ENCODE measurements at places on chromosomes 6 and 20. TPM values are rescaled to one million over a fixed set of nuclear protein-coding genes. Genes with fewer than 3 reads are reported as not detected.
A peak's percentile ranks its signal among the peaks of the same experiment; 100 is the strongest.

DNA sequence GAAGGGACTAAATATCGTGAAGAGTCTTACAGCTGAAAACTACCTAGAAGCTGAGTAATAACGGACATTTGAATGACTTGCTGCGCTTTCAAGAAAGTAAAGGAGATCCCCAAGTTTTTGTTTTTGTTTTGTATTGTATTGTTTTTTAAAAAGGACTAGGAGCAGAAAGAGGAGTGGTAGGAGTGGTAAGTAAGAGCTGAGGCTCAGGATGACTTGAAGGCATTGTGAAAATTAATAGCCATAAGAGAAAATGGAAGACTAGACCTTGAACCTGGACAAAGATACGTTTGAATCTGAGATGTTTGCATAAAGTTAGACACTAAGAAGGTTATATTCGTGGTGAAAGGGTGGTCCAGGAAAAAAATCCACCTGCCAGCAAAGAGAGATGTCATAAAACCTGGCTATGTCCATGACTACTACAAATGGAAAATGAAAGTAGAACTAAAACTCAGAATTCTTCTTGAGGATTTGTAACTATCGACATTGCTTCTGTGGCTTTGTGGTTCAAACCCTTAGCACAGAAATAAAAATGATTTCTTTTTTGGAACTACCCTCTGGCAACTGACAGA lies 824.8 kb upstream of the FLRT3 start:
- no peak for DNase-seq

GRCh38 chr6:5729080-5729434 lies 277.7 kb downstream of the NRN1 start:
- no peak for DNase-seq

DNA sequence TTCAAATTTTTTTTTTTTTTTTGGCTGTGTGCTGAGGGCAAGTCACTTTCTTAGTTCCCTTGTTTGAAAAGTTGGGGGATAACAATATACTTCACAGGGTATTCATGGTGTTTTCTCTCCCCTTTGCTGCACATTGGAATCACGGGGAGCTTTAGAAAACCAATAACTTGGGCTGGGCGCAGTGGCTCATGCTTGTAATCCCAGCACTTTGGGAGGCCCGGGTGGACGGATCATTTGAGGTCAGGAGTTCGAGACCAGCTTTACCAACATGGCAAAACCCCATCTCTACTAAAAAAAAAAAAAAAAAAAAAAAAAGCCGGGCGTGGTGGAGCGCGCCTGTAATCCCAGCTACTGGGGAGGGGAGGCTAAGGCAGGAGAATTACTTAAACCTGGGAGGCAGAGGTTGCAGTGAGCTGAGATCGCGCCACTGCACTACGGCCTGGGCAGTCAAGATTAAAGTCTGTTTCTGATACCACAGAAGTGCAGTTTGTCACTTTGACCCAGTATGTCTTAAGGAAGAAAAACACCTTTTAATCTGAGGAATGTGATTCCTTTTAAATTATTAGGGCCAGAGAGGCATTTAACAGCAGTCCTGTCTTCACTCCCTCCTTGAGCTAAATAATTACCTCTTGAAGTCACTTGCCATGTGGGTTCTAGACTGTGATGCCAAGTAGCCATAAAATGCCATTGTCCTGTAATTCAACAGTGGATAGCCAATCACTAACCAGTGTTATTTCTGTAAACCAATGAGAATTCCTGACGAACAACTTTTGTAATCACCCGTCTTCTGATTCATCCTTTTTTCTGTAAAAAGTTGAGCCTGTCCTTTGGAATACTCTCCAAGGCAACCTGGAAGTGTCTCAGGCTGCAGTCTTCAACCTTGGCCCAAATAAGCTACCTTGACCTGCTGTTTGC lies 16.1 kb downstream of the SRSF3 start:
- no peak for DNase-seq

GRCh38 chr6:159983641-159984080 lies 14.8 kb downstream of the IGF2R start:
- DNase-seq = peak; percentile 62

DNA sequence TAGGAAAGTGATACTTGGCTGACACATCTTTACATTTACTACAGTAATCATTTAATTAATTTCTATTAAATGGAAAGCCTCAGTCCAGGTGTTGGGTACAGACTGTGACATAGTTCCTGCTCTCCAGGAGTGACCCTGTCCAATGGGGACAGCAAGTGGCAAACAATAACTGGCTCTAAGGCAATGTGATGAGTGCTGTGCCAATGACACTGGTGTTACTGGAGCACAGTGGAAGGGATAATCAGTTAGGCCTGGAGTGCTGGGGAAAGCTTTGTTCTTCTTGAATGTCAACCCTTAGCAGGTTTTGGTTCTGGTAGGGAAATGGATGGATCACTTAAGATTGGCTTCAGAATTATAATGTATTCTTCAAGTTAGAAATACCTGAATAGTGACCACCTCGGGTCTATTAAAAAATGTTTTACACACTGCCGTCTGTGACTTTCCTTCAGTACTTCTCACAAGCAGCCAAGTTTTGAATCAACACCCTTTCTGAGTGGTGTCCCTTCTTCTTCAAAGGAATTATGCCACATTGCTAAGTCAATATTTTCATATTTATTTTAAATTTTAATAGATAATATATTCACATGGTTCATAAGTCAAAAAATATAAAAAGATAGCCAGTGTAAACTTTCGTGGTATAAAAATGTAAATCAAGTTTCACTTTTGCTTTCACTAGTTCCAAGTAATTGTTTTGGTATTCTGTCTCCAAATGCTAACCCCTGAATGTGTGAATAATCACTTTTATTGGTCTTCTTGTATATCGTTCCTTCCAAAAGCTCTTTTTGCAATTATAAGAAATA lies 9.6 kb downstream of the CMTR1 start:
- DNase-seq = no peak

- DNase-seq = no peak
These were observed 10.6 kb upstream of the TUBB2B start for GRCh38 chr6:3237761-3238662.

The TUBB1 gene
- not detected for total RNA-seq

- DNase-seq = no peak
These were observed 8.8 kb upstream of the PIM1 start for GRCh38 chr6:37160922-37161778.

DNA sequence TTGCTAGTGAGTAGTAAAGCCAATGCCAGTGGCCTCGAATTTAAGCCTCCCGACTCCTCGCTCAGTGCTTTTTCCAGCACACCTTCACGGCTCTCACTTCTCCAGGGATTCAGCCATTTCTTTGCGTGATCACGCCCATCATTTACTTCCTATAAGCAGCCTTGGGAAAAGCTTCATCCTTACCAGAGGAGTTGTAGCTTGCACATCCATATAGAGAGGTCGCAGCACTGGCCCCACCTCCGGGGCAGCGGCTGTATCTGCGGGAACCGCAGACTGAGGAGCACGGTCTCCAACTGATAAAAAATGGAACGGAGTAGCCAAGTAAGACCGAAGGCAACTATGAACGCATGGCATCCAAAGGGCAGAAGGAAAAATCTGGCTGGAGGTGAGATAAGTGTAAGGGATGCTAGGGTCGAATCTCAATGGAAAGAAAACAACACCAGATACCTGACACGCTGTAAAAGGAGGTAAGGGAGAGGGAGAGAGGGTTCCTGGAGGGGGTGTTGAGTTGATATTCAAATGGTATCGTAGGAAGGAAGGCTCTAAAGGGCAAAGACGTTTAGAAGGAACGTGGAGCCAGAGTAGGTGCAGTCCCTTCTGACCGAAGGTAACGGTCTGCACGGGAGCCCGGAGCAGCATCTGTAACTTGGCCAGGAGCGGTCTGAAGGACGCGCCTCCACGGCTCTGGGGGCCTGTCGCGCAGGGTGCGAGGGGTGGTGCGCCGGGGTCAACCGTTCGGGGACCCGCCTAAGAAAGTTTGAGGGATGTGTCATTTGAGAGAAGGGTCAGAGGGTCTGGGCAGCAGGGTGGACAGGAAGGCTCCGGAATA lies 640 bp downstream of the NFS1 start:
- DNase-seq = peak; percentile 70

DNA sequence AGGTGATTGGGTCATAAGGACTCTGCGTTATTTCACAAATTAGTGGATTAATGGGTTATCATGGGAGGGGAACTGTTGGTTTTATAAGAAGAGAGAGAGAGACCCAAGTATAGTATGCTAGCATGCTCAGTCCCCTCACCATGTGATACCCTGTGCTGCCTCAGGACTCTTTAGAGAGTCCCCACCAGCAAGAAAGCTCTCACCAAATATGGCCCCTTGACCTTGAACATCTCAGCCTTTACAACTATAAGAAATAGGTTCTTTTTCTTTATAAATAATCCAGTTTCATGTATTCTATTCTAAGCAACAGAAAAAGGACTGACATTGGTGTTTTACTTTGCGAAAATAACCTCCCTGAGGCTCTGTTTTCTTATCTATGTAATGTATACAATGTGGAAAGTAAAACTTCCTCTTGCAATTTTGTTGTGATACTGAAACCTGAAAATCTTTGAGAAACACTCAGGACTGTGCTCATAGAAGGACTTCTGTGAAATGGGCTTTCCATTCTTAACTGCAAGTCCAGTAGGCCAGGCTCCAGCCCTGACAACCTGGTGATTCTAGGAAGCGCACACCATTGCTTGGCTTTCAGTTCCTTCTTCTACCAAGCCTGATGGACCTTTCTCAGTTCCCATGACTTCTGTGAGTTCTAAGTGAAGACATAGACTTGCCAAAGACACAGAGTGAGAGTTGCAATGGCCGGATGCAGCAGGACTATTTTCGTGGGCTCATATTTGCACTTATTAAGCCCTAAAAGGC lies 21.9 kb downstream of the SIRPD start:
- peak; percentile 42 for DNase-seq

DNA sequence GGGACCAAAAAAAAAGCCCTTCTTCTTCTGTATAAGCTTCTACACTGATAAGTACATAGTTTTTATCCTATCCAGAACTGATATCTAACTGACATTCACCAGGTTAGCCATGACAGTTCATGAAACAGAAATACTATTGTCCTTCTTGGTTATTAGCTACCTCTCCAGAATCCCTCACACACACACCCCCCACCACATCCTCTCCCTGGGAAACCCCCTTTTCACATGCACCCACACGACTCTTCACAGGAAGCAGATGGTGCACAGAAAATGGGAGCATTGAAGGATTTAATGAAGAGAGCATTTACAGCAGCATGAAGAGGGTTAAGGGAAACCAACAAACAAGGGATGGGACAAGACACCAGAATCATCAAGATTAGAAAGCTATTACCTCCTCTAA lies 88.9 kb downstream of the FHL5 start:
- no peak for DNase-seq

- DNase-seq = peak; percentile 87
These were observed 6.2 kb upstream of the ZNF311 start for GRCh38 chr6:29011276-29011734.

DNA sequence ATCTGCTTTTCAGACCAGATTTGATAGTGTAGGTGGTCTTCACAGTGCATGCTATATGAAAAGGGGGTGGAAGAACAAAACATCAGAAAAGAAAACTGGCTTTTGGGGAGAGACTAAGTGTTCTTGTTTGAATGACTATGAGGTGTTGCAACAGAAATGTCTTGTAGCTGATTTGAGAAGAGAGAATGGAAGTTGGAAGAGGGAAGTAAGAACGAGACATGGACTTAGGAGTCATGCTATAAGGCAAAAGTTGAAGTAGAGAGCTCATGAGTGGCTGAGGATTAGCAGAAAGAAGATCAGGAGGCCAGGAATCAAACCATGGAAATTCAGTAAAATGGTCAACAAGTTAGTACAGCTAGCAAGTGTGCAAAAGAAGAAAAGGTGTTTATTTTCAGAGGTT lies 32.1 kb downstream of the FNDC1 start:
- no peak for DNase-seq

DNA sequence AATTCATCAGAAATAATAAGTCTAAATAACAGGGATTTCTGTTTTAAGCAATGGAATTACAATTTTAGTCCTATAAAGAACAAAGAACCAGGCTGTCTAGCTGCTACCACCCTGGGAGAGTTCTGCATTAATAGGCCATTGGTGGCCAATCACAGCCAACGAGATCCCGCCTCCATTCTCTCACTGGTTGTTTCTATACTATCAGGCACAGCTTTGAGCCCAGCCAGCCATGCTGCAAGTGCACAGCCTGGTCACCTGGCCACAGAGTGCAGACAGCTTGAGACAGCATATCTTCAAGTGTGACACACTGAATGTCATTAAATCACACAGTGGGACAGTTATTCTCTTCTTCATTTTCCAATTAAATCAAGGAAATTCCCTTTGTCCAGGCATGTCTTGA lies 16.1 kb upstream of the RAB22A start:
- DNase-seq = peak; percentile 51

The BEND6 gene
- total RNA-seq = not detected

The HLA-DRB1 gene
- total RNA-seq = 14.2 TPM

DNA sequence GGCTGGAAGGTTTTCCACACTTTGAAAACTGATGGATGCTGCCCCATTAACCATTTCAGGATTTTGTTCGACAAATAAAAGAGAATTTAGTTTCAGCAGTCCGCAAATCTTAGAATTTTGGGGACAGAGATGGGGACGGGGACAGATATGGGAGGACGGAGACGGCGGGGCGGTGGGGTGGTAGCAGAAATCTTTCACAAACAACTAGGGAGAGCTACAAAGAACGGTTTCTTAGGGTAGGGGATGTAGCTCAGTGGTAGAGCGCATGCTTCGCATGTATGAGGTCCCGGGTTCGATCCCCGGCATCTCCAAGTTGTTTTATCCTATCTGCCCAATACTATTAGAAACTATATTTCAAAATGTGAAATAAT lies 15.1 kb downstream of the HMGN4 start:
- DNase-seq = peak; percentile 93

- DNase-seq = no peak
These were observed 509.8 kb downstream of the EPM2A start for GRCh38 chr6:145225500-145225899.

- DNase-seq = no peak
These were observed 29.3 kb downstream of the GMPR start for GRCh38 chr6:16267428-16268263.

DNA sequence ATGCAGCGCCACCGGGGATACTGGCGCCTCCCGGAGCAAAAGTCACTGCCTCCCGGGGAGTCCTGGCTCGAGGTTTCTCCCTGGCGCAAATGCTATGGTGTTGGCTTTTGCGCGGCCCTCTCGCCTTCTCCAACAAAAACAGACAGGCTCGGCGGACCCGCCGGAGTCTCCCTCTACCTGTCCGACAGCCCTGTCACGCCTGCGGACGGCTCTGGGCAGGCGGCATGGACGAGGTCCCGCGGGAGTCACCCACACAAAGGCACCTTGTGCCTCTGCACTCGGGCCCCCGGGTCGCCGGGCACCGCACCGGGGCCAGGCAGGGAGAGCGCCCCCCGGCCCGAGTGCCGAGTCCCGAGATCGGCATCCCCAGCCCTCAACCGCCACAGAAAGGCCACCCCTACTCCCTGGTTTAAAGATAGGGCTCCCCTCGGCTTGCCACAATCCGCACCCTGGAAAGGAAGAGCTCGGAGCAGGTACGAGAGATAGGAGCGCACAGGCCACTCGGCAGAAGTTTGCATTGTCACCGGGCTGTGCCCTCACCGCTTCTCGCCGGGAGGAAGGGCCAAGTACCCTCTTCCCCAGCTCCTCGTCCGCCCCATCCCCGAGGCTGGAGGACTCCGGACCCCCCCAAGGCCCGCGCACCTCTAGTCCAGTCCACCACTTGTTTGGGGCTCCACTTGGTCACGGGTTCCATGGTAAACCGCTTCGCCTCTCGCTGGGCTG lies 903 bp downstream of the CNKSR3 start:
- DNase-seq = no peak
